ENCODE measurements at places on chromosomes 11 and 22.

- DNase-seq: no peak
Observed at GRCh38 chr11:134385774-134386565, 26.1 kb downstream of the B3GAT1 start.

GRCh38 chr11:61158691-61159381, 2.4 kb downstream of the VPS37C start:
- DNase-seq: no peak

GRCh38 chr11:77106759-77107158, 4.1 kb downstream of the OMP start:
- DNase-seq: no peak

DNA sequence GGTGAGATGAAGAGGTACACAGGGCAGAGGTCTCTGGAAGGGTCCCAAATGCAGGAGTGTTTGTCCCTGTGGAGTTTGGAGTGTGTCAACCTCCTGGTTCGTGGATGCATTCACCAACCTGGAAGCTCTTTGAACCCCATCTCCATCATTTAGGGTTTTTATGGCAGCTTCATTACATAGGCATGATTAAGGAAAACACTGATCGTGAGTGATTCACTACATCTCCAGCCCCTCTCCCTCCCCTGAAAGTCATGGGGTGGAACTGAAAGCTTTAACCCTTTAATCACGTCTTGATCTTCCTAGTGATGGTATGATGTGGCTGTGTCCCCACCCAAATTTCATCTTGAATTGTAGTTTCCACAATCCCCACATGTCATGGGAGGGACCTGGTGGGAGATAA, 19.8 kb upstream of the INCENP start:
- DNase-seq: no peak

DNA sequence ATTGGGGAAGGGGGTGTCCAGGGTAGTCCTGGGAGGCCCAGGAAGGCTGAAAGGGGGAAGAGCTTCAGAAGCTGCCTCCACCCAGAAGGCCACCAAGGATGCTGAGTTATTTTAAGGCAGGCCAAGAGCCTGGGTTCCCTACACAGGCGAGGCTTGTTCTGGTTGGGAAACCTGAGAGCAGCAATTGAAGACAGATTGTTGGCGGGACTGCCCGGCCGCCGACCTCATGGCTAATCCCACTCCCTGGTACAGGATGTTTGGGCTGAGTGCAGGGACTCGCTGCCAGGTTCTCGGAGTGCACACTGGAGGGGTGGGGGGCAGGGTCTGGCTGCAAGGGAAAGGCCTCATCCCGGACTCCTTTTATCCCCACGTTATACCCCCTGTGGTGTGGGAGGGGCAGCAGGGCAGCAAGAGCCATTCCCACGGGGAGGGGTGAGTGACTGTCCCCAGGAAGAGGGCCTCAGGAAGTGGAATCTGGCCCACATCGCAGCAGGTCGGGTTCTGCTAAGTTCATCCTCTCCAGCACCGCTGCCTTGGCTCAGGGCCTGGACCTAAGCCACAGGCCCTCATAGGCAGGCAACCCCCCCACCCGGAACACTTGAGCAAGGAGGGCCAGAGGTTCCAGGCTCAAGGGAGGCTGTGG, 43.6 kb upstream of the PRR5 start:
- DNase-seq: no peak

DNA sequence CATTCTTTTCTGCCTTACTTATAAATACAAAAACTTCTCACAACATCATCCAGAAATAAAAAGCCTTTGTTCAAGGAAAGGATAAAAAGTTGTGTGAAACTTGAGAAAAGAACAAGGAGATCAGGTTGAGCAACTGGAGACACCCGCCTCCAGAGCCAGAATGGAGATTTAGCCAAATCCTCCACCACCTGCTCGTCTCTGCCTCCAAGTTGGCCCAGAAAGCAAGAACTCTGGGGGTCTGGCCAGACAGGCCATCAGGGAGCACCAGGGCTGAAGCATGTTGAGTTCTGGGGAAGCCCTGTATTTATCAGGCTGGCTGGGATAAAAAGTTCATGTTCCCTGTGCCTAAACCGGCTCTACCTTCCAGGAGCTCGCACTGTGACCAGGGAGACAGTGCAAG, 14.9 kb downstream of the SMCO4 start:
- DNase-seq: no peak

GRCh38 chr22:17085277-17086181, 729 bp downstream of the IL17RA start:
- DNase-seq: no peak

DNA sequence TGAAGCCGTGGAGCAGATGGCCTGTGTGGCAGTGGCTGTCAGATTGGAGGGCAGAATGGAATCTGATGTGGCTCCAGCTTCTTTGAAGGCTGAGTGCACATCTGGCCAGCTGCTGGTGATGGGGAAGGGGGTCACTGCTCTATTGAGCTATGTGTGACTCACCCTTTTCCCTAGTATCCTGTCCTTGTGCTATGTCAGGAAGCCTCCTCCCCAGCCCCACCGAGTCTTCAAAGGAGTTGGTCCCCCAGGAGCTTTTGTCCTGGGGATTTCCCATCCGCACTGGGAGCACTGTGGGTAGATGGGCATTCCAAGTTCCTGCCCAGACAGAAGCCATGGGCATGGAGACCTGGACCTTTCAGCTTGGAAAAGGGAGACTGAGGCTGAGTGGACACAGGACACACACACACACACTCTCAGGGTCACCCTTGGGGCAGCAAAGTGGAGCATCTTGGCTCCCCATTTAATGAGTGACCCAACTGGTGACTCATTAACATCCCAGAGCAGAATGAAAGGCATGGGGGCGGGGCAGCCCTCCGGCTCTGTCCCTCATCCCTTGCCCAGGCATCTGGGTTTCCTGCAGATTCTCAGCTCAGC, 3.3 kb downstream of the SERPINH1 start:
- DNase-seq: no peak

DNA sequence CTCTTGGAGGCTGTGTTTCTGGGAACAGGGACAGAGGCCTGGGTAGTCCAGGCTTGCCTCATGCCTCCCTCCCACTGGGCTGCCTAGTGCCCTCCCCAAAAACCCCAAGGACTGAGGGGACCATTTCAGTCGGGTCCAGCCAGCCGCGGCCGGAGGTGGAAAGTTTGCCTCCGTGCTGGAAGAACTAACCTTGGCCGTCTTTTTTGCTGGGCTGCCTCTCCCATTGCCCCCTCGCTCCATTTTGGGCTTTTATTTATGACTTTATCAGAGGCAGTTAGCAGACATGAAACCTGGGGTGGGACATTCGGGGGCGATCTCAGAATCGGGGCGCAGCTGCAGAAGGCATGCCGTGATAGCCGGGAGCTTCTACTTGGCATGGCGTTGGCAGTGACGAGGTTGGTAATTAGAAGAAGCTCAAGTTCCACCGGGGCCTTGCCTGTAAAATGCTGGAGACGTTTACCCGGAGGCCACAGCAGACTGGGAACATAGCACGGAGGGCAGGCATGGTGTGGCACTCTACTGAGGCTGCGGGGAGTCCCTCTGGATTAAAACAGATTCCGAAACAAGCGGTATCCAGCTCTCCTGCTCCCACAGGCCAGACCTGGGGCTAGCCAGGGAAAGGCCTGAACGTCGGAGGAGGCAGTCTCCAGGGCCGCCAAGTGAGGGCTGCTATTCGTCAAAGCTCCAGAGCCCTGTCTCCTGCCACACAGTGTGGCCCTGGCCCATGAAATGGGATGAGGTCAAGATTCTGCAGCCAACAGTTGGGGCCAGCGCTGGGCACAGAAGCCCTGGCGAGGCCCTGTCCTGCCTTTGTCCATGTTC, 76.4 kb upstream of the PPARA start:
- no peak for DNase-seq

DNA sequence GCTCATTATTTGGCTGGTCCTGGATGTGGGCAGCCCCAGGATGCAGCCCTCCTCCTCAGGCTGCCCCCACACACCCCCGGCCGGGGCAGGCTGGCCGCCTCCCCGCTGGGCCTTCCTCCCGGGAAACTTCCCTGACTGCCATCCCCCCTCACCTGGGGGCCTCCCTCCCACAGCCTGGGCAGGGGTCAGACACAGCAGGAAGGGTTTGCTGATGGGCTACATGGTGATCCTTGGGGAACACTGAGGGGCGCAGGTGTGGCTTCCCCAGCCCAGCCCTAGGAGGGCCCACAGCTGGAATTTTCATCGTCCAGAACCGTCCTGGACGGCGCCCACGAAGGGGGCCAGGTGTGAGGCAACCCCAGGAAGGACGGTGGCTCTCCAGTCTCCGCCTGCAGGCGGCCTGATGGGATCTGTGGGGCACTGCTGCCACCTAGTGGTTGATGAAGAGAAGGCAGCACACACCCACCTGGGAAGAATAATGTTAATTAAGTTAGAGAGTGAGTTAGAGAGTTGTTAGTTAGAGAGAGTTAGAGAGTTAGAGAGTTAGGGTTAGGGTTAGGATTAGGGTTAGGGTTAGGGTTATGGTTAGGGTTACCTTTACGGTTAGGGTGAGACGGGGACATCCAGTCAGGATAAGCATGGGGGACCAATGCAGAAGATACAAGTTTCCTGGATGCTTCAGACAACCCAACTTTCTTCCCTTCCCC, 75.9 kb upstream of the PRR5 start:
- peak; percentile 63 for DNase-seq

Data from stimulated activated CD8-positive, alpha-beta memory T cell treated with anti-CD3 and anti-CD28 coated beads, Interleukin-2, amount 100 ng/mL, for 1 hour (primary cell).